ENCODE measurements at places on chromosomes 6 and 20.

GRCh38 chr6:82779041-82779440 lies 286.6 kb downstream of the UBE3D start:
- no peak for DNase-seq

- no peak for DNase-seq
These were observed 10.7 kb upstream of the IPCEF1 start for GRCh38 chr6:154367336-154367735.

GRCh38 chr6:138107752-138108592 lies 753 bp upstream of the PERP start:
- peak; percentile 9 for DNase-seq

GRCh38 chr6:127291495-127291894 lies 24.8 kb downstream of the RNF146 start:
- DNase-seq = no peak

DNA sequence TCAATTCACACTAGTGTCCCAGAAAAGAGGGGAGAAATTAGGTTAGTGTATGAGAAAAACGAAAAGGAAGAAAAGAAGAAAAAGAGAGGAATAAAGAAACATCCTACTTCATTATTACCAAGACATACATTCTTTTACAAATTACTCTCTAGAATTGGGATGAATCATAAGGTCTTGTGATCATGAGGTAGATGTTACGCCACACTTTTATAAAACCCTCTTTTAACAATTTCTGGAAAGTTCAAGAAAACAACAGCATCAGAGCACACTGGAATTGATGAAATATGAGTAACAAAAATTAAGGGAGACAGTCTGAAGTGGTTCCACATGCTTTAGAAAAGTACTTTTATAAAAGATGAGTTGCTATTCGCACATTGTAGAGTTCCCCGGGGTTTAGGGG lies 32.6 kb upstream of the NRSN1 start:
- no peak for DNase-seq

DNA sequence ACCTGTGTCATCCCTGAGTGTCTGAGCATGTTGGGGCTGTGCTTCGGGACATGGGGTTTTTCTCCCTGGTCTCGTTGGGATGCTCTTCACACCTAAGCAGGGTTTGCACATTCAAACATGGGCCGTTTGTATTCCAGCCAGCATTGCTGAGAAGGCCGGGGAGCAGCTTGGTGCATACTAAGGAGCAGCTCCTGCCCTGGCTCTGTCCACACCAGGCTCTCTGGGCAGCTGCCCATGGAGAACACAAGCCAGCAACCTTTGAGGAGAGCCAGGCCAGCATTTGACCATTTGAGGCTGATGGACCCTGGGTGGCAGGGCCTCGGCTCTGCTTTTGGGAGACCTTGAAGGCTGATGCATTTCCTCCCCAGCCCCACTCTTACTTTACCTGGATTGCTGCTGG lies 92.1 kb downstream of the PHACTR3 start:
- DNase-seq = no peak

DNA sequence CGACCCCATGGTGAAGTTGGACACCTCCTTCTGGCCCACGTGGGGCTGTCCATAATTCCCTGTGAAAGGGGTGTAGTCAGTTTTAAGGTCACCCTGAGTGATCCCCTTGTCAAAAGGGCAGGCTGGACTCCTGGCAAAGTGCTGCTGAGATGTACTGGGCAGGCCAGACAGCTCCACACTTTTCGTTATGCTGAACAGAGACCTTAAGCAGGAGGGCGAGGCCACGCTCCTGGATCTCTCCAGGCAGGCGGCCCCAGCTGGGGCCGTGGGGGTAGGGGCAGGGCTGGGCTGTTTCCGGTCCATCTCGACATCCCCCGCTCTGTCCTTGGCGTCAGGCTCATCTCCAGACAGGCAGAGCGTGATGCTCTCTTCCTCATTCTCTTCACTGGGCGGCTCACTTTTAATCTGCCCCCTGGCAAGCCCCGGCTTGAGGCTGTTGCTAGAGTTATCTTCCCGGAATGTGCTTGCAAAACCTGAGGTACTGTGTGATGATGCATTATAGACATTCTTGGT lies 56.7 kb downstream of the GJA10 start:
- DNase-seq = no peak

DNA sequence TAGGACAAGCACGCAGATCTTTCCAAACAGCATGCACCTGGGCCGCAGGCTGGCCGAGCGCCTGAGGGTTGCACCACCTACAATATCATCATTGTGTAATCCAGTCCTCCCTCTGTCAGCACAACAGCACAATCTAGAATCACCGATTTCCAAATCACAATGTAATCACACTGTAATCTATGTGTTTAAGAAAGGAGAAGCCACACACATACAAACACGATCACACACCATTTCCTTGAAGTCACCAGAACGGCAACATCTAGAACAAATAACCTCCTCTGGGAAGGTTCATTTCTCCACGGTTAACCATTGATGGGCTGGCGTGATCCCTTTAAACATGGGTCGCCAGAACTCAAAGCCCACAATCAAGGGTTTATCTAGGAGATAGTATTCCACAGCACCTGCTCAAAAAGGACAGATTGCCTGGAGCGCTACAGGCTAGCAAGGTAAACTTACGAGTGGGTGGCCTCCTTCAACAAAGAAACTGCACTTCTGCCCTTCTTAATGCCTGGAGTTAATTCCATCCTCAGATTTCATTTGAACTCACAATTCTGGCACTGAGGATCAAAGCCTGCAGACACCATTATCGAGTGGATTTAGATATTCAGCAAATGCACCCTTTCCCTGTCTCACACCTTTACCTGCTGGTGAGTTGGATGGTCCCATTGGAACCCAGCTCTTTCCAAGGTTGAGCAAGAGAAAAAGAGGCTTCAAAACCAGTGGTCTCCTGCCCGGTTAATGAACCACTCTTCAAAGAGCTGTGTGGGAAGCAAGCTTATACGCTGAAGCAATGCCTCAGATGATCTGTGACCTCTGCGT lies 83.8 kb upstream of the FOXQ1 start:
- no peak for DNase-seq

DNA sequence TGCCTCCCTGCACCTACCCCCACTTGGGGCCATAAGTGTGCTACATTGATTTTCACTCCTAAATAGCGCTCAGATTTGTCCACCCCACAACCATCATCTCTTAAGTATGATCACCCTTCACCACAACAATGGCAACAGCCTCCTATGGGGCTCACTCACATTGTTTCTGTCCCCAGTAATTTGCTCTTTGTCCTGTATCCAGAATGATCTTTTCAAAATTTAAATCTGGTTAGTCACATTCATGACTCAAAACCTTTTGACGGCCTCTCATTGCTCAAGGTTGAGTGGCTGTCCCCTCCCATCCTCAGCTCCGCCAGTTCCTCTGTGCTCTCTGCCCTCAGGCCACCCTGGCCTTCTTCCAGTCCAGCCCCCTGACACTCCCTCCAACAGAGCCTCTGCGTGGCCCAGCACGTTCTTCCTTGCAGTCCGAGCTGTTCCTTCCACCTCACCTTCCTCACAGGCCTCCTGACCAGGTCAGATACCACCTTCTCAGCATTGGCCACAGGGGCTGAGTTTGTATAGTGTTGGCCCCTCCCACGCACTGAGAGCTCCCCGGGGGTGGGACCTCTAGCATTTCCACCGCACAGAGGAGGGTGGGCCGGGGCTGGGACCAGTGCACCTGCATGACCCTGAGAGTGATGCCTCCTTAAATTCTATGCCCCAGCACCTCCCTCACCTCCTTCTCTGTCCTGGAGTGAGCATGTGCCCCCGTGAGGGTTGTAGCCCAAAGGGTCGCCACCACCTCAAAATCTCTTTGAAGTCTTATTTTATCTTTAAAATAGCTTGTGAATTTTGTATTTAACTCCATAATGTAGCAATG lies 2.4 kb upstream of the PPP1R3G start:
- no peak for DNase-seq

- no peak for DNase-seq
These were observed 23.5 kb downstream of the MCM8 start for GRCh38 chr20:5973971-5974370.

DNA sequence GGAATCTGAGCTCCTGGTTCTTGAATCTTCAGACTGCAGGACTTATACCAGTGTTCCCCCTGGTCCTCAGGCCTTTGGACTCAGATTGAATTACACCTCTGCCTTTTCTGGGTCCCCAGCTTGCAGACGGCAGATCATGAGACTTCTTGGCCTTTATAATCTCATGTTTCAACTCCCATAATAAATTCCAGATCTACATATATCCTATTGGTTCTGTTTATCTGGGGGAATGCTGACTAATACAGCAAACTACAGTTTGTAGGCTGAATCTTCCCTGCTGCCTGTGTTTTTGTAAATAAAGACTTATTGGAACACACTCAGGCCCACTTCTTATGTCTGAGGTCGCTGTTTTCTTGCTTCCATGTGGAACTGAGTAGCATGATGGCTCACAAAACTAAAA lies 184.7 kb downstream of the HDGFL1 start:
- DNase-seq = no peak

GRCh38 chr20:2305479-2305878 lies 9.7 kb downstream of the TGM3 start:
- DNase-seq = no peak

DNA sequence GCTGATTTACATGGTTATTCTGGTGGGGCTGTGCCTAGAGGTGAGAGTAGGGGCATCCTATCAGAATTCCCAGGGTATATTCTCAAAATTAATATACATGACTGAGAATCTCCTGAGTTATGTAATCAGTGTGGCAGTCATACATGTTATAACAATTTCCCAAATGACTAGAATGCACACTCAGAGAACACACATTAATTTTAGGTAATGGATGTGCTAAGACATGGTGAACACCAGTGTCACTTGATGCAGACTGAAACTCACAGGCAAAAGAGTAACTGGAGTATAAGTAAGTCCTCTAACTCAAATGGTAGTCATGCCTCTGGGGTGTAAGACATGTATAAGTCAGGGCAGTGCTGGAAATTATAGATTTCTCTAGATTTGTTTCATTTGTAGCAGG lies 1198.4 kb upstream of the CITED2 start:
- DNase-seq = no peak

GRCh38 chr6:6494677-6495076 lies 93.8 kb upstream of the LY86 start:
- DNase-seq = no peak

DNA sequence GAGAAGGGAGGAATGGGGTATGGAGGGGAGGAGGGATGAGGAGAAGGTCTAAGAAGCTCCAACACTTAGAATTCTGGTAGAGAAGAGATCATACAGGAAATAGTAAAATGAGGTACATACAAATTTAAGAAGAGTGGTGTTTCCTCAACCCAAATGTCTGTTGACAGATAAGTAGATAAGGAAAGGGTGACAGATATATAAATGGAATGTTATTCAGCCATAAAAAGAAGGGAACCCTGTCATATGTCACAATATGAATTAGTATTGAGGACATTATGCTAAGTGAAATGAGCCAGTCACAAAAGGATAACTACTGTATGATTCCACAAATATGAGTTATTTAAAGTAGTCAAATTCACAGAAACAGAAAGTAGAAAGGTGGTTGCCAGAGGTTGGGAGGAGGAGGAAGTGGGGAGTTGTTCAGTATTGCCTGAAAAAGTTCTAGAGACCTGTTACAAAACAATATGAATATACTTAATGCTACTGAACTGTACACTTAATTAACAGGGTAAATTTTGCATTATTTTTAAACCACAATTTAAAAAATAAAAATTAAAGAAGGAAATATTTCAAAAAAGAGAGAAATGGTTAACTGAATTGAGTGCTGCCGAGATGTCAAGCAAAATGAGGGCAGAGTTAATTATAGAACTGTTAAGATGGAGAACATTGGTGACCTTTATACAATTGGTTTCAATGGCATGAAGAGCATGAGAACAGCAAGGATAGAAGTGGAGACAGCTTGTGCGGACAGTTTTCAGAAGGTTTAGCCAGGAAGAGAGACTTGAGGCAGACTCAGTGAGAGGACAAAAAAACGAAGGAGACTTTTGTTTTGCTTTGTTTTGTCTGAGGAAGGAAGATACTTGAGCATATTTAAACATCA lies 47.6 kb upstream of the ADGRF4 start:
- DNase-seq = no peak

- no peak for DNase-seq
These were observed 4.3 kb downstream of the CDC25B start for GRCh38 chr20:3800256-3800877.

DNA sequence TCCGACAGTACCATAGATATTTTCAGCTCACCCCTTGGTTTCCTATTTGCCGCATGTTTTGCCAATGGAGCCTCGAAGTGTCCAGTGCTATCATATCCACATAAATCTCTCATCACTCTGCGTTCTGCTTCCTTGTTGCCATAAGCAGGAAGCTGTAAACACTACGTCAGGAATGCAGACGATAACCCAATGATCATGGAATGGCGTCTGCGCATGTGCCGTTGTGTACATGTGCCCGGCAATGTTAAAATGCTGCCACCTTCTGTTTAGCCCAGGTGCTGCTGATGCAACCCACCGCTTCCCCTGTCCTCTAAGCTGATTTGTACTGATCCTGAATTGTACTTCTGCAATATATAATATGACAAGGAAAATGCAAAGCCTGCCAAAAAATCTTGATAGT lies 607.5 kb downstream of the HDGFL1 start:
- no peak for DNase-seq
